ENCODE measurements at places on chromosomes 1 and 21.
A peak's percentile ranks its signal among the peaks of the same experiment; 100 is the strongest.

- H3K4me3 ChIP-seq = no peak overlapping the region
- H3K36me3 ChIP-seq = peaks cover 90% of the 10 kb centered on the region
- no peak overlapping the region for H3K27ac ChIP-seq
- H3K27me3 ChIP-seq = no peaks in the 10 kb centered on the region
- no peak for DNase-seq
- H3K4me1 ChIP-seq = no peaks in the 10 kb centered on the region
These were observed 56.8 kb downstream of the ZBTB17 start for GRCh38 chr1:15918962-15919715.

DNA sequence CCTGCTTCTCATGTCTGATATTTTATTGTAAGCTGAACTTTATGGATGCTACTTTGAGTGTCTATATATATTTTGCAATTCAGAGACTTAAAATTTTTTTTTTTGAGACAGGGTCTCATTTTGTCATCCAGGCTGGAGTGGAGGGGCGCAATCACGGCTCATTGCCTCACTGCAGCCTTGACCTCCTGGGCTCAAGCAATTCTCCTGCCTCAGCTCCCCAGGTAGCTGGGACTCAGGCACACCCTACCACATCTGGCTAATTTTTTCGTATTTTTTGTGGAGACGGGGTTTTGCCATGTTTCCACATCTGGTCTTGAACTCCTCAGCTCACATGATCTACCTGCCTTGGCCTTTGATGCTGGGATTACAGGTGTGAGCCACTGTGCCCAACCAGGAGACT lies 8.4 kb downstream of the ZYG11A start:
- H3K4me1 ChIP-seq = no peaks in the 10 kb centered on the region
- DNase-seq = no peak
- H3K36me3 ChIP-seq = no peaks in the 10 kb centered on the region
- no peak overlapping the region for H3K27ac ChIP-seq
- no peak overlapping the region for H3K4me3 ChIP-seq

DNA sequence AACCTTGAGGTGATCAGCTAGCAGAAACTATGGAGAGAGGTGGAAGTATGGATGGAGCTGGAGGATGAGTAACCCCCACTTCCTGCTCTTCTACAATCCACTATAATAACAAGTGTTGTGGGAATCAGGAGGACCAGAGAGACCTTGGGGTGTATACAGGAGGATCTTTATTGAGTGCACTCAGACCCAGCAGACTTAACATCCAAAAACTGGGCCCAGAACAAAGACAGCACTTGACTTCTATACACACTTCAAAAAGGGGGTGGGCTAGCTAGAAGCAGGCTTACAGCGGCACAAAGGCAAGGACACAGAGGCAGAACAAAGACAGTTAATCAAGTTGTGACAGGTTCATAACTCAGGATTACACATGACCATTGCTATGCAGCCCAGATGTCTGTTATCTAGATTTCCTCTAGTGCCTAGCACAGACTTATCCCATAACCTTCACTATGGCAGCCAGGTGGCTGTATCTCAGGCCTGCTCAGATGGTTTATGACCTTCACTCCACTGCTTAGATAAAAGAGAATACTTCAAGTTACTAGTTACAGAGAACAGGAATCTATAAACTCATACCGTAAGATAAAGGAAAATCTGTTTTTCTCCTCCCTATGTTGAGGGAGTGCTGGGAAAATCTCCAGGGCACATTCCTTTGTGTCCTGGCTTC lies 36.1 kb upstream of the PADI2 start:
- H3K27ac ChIP-seq = no peak overlapping the region
- no peak for DNase-seq
- no peaks in the 10 kb centered on the region for H3K27me3 ChIP-seq
- H3K4me3 ChIP-seq = no peak overlapping the region

DNA sequence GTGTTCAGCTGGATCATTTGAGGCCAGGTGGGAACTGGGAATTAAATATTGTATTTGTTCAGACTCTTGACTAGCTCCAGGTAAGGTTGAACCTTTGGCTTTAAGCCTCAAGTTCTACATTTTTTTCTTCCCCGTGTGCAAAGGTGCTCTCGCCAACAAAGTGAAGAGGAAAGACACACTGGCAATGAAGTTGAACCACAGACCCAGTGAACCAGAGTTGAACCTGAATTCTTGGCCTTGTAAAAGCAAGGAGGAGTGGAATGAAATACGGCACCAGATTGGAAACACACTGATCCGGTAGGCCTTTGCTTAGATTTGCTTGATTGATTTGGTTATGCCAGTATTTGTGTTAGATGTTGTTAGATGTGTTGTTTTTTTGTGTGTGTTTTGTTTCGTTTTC lies 25.5 kb upstream of the RCC1 start:
- no peaks in the 10 kb centered on the region for H3K4me1 ChIP-seq
- H3K27me3 ChIP-seq = no peaks in the 10 kb centered on the region
- DNase-seq = no peak
- peaks cover 71% of the 10 kb centered on the region for H3K36me3 ChIP-seq

GRCh38 chr1:20733360-20733975 lies 965 bp upstream of the SH2D5 start:
- H3K4me3 ChIP-seq = peak overlapping the region; percentile 58
- H3K27ac ChIP-seq = no peak overlapping the region
- peaks cover 7% of the 10 kb centered on the region for H3K36me3 ChIP-seq
- peaks cover 8% of the 10 kb centered on the region for H3K4me1 ChIP-seq

DNA sequence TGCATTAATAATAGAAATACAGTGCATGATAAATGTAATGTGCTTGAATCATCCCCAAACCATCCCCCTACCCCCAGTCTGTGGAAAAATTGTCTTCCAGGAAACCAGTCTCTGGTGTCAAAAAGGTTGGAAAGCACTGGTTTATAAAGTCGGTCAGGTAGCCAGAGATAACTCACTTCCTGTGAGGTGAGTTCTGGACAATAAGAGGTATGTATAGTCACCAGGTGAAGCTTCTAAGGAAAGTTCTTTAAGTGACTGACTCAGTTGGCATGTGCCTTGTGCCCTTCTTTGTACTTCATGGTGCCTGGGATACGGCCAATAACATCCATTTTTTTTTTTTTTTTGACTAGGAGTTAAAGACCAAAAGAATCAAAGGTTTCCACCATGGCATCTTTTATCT lies 103.7 kb downstream of the GPATCH2 start:
- DNase-seq = no peak
- H3K27me3 ChIP-seq = no peaks in the 10 kb centered on the region
- no peaks in the 10 kb centered on the region for H3K36me3 ChIP-seq
- no peak overlapping the region for H3K27ac ChIP-seq
- H3K4me1 ChIP-seq = no peaks in the 10 kb centered on the region
- H3K4me3 ChIP-seq = no peak overlapping the region

- no peak overlapping the region for H3K27ac ChIP-seq
- DNase-seq = no peak
- H3K4me1 ChIP-seq = peaks cover 6% of the 10 kb centered on the region
- H3K27me3 ChIP-seq = no peaks in the 10 kb centered on the region
These were observed 11.3 kb downstream of the HJV start for GRCh38 chr1:146010126-146010738.

DNA sequence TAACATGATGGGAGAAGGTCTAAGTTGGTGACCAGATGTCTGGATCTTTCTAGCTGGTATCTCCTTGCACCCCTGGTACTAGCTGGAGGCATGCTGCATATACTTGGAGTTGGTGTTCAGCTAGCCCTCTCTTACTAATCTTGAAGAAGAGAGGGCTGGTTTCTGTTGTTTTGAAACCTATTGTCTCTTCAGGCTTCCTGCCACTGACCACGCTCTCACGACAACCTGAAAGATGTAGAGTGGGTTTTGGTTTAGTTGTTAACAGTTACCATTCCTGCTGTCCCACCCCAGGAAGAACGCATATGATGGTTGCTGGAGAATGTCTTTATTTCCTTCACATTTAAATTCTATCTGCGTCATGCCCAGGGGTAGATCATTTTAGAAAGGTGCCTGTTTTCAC lies 3.6 kb downstream of the MAN1C1 start:
- peak overlapping the region; percentile 97 for H3K4me3 ChIP-seq
- no peak for DNase-seq
- H3K4me1 ChIP-seq = peaks cover 7% of the 10 kb centered on the region
- no peak overlapping the region for H3K27ac ChIP-seq

- no peaks in the 10 kb centered on the region for H3K27me3 ChIP-seq
- H3K4me1 ChIP-seq = no peaks in the 10 kb centered on the region
- H3K4me3 ChIP-seq = no peak overlapping the region
- DNase-seq = no peak
- H3K27ac ChIP-seq = no peak overlapping the region
These were observed 98.1 kb upstream of the ZNF678 start for GRCh38 chr1:227465256-227465655.

Data from SJCRH30 (cell line).